ENCODE measurements at places on chromosomes 4 and X.

GRCh38 chr4:153291562-153291961 lies 52.9 kb upstream of the MND1 start:
- no peak for DNase-seq

DNA sequence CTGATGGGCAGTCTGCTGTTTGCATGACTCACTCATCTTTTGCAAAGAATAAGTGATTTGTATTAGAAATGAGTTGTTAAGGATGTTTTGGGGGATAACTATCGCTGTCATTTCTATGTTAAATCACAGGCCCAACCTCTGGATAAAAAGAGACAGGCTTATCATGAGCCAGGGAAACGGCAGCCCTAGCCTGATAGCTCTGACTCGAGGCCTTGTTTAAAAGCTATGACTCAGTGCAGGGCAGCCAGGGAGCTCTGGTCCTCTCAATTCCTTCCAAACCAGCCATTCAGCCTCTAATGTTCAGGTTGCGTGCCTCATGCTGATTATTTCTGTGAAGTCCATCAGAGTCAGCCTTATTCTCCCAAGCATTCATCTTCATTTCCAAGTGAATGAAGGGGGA lies 305.9 kb upstream of the HAND2 start:
- DNase-seq, result no peak

DNA sequence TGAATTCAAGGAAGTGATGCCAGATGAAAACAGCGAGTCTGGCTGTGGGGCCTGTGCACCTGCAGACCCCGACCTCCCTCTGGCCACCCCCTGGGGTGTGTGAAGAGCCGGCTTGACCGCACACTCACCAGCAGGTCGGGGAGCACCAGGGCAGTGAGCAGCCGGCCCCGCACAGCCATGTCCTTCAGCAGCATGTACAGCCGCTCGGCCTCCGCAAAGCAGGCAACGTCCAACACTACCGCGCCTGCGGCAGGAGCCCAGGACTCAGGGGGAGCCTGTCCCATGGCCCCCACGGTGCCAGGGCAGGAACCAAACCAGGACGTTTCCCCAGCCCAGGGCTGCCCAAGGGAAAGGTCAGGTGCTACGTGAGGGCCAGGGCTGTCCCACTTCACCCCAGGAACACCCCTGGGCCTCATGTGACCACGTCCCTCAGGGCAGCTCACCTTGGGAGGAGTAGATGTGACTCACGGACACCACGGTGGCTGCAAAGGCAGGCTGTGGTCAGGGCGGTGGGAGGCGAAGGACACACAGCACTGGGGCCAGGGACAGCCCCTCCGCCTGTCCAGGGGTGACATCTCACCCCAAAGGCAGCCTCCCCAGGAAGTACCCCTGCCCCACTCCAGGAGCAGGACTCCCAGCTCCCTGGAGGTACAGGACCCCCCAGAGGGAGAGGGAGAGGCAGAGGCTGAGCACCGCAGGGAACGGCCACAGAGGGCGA lies 8.2 kb downstream of the DGKQ start:
- DNase-seq, result no peak

GRCh38 chr4:37268319-37268718 lies 23.8 kb downstream of the NWD2 start:
- no peak for DNase-seq

DNA sequence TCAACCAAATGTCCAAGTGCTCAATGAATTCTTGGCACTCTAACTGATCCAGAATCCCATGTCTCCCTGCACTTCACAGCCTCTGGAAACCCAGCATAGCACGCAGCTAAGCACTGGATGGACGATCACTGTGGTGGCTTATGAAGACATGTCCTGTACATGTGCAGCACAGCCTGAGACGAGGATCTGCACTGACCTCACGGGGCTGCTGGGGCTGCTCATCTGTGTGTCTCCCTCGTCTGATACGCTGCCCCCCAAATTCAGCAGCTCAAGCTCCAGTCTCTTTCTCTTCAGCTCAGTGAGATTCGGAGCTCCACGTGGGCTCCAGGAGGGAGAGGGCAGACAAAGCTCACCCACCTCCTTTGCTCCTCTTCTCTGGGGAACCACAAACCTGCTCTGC lies 126.9 kb downstream of the CPZ start:
- DNase-seq, result no peak

DNA sequence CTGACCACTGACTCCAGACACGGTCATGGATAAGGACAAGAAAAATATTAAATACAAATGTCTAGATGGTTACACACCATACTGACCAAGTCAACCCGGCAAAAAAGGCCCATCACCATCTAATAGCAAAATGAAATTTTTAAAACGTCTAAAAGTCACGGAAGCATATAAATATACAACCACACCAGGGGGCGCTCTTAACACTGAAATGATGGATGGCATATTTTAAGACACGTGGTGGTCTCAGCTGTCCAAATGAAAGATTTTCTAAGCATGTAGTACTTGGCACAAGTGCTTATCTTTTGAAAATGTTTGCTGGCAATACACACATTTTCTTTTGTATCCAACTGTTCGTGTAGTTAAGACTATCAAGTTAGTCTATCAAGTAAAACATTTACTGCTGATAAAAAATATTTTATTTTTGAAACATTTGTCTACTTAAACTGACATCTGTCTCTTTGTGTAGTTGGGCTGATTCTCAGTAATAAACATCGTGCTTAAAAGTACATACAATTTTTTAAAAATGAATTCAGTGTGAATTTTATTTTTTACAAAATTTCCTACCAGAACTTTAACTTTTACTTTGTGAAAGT lies 64.6 kb downstream of the COX7B2 start:
- DNase-seq, result peak; percentile 64

- DNase-seq, result no peak
Measured at GRCh38 chrX:125248931-125249330, 70.7 kb upstream of the TEX13C start.

DNA sequence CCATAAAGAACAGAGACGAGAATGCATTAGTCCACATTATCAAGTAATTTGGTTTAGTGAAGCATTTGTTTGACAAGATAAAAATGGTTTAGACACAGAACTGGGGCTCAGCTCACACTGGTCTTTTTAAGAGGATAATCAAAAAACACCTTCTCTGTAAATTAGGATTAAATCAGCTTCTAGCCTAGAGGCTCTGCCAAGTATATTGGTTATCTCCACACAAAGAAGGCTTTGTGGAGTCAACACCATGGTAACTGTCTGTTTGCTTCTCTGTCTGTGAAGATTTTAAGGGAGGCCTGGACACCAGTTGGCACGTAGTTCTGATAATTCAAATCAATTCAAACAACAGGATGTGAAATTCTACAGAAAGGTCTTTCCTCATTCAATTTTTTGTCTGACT lies 687.0 kb downstream of the DMD start:
- no peak for DNase-seq

GRCh38 chr4:38119668-38120385 lies 159.6 kb downstream of the PTTG2 start:
- DNase-seq, result peak; percentile 83

DNA sequence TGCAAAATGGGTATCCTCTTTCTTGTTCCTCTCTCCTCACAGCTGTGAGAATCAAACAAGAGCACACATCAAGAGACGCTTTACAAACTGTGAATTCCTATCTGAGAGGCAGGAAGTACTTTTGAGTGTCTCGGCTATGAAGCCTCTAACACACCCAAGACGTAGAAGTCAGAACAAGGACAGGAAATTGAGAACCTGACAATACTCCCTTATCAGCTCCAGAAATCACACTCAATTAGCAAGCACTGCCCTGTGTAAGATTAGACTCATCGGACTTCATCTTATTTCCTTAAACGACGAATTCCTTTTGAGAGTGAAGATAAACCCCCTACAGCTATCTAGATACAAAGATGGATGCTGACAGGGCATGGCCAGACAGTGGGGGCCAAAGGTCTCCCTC lies 50.7 kb upstream of the CRMP1 start:
- no peak for DNase-seq

Data from T1000 (cell line).